ENCODE measurements at places on chromosomes 6 and 20.

- no peak for DNase-seq
These were observed 237.7 kb upstream of the CITED2 start for GRCh38 chr6:139612135-139612465.

DNA sequence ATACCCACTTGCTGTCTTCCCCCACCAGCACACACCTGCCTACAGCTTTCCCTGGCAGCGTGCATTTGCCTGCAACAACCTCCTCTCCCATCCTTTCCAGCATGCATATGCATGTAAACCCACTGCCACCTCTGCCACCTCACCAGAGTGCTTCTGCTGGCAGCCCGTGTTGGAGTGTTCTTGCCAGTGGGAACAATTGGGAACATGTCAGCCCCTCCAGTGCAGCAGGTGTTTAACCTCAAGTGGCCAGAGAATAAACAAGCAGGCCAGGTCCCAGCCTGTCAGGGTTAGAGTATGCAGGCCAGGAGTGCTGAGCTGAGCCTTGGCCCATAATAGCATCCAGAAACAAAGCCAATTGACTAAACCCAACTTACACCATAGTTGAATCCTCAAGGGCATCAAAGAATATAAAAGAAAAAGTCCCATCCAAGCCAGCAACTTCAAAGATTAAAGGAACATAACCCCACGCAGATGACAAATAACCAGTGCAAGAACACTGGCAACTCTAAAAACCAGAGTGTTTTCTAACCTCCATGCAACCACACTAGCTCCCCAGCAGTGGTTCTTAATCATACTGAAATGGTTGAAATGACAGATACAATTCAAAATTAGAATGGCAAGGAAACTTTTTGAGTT is 1212.1 kb upstream of the CITED2 start:
- DNase-seq: no peak

GRCh38 chr6:42013134-42013516 is 37.2 kb upstream of the TAF8 start:
- no peak for DNase-seq

DNA sequence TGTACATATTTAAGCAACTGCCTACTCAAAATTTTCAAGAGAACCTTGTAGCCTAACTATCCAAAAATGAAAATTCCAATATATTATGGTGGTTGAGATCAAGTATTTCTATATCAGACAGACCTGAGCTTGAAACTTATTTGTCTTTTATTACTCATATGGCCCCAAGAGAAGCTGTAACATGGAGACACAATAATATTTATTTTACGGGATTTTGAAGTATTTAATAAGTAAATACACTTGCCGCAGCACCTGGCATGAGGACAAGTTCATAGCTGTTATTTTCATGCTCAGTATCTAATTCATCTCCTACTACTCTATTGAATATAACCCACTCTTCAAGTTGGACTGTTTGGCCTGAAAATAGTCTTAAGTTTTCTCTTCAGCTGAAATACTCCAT is 28.0 kb downstream of the PTPRK start:
- DNase-seq: no peak

DNA sequence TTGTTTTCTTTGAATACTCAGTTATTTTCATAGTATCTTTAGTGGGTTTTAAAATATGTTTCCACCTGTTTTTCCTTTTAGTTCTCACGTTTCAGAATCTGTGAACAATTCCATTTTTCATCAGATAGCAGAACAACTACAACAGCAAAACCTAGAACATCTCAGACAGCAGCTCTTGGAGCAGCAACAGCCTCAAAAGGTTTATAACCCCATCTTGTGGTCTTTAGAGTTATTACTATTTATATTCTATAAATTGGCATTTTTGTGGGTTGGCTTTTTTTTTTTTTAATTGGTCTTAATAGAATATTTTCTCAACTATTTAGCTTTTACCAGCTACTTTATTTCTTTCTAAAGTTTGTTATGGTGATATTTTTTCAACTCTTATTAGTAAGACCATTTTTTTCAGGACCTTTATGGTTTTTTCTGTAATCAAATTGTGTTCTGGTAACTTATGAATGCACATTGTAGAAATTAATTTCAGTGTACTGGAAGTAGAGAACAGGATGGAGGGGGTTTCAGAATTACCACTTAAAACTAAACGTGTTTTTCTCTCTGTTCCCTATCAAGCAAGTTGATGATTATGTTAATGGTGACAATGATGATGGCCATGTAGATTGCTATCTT is 72.2 kb downstream of the SCAF8 start:
- no peak for DNase-seq

DNA sequence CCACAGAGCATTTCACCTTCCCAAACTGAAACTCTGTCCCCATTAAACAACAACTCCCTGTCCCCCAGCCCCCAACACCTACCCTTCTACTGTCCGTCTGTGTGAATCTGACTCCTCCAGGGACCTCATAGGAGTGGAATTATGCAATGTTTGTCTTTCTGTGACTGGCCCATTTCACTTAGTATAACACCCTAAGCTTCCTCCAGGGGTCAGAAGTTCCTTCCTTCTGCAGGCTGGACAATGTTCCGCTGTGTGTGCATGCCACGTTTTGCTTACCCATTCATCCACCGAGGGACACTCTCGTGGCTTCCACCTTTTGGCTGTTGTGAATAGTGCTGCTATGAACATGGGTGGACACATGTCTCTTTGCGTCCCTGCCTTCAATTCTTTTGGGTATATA is 37.6 kb upstream of the MPC1 start:
- no peak for DNase-seq

GRCh38 chr6:12012558-12013306 is 620 bp downstream of the HIVEP1 start:
- DNase-seq: peak; percentile 64
